ENCODE measurements at places on chromosomes 3 and 15.

DNA sequence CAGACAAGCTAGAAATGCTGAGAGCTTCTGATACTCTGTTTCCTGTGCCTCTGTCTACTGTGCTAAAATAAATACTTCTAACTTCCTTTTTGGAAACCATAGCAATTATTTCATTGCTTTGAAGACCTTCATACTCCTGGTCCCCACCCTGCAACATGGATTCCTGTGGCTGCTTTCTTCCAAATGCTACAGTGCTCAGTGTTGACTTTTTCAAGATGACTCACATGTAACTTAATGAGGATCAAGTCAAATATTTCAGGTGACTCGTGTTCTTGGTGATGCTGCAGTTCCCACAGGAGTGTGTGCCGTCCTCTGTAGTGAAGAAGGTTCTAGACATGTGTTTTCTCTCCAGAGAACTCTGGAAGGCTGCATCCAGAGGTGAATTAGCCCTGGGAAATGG lies 288.6 kb downstream of the CLSTN2 start:
- no peak for DNase-seq

DNA sequence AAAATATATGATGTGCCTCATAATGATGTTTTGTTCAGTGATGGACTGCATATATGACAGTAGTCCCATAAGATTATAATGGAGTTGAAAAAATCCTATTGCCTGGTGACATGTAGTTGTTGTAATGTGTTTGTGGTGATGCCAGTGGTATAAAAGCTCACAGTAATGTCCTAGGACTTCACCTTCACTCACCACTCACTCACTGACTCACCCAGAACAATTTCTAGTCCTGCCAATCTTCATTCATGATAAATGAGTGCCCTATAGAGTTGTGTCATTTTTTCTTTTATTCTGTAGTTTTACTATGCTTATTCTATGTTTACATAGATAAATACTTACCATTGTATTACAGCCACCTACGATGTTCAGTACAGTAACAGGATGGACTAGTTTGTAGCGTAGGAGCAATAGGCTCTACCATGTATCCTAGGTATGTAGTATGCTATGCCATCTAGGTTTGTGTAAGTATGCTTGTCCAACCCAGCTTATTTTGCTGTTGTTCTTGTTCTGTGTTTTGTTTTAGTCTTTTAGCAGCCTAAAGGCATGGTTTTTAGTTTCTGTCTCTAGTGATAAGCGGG lies 88.5 kb upstream of the LRRFIP2 start:
- DNase-seq = no peak

DNA sequence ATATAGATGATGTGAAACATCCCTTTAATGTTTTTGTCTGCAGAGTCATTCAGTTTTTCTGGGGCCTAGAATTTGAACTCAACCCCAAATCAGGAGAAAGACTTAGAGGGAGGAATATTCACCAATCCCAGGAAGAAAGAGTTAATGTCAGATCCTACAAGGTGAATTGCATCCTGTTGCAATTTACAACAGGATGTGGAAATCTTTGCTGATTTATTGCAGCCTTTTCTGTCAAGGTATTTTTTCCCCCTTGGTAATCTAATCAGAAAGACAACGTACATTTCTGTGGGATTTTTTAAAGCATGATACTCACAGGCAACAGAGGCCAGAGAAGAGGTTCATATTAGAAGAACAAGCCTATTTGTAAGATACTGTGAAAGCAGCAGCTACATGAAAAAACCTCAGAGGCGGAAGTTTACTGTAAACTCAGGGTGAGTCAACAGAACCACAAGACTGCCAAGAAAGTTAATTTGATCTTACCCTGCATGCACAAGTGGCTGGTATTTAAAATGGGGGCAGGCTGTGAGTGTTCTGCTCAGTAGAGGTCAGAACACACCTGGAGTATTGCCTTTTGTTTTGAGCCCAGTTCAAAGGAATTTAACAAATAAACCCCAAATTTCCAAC lies 531.9 kb downstream of the AGBL1 start:
- DNase-seq = no peak

DNA sequence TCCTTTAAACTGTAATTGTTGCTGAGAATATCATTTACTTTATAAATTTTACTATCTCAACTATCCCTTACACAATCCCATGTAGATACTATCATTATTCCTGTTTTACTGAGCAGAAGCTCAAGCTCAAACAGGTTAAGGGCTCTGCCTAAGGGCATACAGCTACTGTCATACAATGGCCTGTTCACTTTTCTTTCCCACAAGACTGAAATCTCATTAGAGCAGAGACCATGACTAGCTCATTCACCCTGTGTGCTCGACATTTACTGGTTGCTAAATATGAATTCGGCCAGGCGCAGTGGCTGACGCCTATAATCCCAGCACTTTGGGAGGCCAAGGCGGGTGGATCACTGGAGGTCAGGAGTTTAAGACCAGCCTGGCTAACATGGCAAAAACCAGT lies 1.6 kb upstream of the MESP2 start:
- no peak for DNase-seq

DNA sequence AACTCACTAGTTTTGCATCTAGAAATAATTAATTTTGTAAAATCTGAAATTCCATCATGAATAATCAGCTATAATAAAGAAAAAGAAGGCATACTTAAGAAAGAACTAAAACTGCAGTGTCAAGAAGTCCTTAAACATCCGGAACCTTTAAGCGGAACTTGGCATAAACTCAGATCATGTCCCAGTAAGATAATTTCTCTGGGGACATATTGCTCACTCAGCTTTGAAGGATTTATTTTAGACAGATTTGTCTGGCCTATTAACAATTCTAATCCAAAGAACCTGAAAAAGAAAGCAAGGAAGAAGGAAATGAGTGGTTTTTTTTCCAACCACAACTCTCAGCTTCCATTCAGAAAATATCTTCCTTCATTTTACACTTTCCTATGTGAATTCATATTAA lies 850.3 kb downstream of the ROBO1 start:
- DNase-seq = no peak

DNA sequence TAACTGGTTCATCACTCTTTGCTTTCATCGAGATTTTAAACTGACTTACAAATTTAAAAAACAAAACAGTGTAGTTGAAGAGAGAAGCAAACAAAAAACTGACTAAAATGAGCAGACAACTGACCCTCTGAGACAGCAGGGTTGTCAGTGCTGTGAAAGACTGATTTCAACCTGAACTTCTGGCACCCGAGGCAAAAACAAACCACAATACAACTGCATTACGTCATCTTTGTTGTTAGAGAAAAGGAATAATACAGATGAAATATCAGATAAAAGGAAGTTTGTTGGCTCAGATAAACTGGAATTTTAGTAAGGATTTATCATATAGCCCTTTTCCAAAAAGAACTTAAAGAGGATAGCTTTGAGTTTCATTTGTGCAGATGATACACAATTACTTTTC lies 51.1 kb downstream of the PARP15 start:
- no peak for DNase-seq

- DNase-seq = no peak
Measured at GRCh38 chr15:64144565-64145281, 6.8 kb upstream of the SNX22 start.

- no peak for DNase-seq
Measured at GRCh38 chr3:195715583-195716266, 5.1 kb upstream of the MUC20 start.

DNA sequence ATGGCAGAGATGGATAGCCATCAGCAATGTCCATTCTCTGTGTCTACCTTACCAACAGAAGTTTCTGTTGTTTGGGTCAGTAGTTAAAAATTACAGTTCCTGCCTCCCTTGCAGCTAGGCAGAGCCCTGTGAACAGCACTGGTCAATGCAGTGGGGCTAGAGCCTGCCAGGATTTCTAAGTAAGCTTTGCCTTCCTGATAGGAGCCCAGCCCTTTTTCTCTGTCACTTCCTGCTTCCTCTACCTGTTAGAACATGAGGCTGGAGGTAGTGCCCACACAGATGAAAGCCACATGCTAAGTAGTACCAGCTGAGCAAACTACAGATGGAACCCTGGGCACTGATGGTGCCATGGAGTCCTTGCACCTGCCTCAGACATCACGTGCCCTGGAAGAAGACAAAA lies 45.0 kb downstream of the MGLL start:
- no peak for DNase-seq

GRCh38 chr3:16253601-16254000 lies 11.1 kb downstream of the DPH3 start:
- no peak for DNase-seq

DNA sequence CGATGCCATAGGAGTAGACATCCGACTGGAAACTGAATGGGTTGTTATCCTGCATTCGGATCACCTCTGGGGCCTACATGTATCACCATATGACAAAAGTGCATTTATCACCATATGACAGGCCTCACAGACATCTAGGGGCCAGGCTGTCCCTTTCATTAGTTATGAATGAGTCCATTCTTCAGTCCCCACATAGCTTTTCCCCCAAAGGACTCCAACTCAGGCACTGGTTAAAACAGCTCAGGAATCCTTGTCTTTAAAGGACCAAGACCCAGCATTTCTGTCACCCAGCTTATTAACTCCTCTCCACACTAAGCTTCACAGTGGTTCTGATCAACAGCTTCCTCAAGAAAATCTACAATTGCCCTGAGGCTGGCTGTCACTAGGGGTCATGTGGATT lies 28.3 kb downstream of the MKRN2 start:
- no peak for DNase-seq

DNA sequence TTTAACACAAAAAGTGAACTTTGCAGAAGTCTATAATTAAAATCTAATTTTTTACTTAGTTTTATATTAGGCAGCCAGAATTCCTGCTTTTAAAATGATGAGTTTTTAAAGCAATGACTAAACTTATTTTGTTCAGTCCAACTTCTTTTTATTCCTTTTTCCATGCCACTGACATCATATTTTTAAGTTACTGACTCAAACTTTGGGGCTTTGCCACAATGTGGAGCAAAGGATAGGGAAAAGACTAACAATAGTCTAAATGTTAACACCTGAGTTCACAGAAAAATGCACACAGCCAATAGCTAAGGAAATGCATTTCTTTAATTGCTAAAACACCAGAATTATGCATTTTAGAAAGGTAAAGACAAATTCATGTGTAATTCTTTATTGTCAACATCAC lies 647.6 kb upstream of the DPPA4 start:
- no peak for DNase-seq

DNA sequence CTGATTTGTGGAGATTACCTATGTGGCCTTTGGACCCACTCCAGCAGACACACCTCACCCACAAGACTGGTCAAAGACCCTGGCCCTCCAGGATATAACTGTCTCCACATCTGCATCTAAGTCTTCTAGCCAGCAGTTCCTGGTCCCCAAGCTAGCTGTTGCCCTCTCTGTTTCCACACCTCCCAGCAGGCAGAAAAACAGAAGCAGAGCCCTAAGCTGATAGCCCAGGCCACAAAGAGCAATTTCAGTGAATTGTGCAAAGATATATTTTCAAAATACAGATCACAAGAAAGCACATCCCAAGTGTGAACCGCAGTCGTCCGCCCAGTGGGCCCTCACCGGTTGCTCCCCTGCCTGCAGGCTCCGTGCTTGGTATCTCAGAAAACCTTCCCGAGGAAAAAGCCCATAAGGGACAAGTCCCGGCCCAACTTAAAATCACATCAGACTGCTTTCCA lies 2.6 kb downstream of the TNIK start:
- no peak for DNase-seq

- DNase-seq = peak; percentile 85
Measured at GRCh38 chr3:135329479-135329878, 534.4 kb downstream of the EPHB1 start.

DNA sequence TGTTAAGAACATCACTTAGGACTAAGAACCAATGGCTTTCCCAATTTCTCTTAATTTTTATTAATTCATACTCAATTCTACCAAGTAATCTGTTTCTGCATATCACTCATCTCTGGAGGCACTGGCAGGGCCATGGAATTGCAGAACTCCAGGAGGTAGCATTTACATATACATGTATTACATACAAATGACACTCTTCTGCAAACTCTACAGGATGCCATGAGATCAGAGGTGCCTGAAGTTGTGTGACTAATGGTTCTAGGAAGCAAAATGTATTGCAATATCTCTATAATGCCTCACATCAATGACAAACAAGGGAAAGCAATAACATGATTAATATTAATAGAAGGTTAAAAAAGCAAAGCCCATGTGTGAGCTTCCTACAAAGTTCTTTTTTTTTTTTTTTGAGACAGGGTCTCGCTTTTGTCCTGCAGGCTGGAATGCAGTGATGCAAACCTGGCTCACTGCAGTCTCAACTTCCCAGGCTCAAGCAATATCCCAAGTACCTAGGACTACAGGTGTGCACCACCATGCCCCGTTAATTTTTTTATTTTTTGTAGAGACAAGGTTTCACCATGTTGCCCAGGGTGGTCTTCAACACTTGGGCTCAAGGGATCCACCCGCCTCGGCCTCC lies 33.0 kb downstream of the DENND6A start:
- DNase-seq = no peak

- DNase-seq = no peak
Measured at GRCh38 chr15:68051907-68052306, 2.2 kb upstream of the PIAS1 start.

DNA sequence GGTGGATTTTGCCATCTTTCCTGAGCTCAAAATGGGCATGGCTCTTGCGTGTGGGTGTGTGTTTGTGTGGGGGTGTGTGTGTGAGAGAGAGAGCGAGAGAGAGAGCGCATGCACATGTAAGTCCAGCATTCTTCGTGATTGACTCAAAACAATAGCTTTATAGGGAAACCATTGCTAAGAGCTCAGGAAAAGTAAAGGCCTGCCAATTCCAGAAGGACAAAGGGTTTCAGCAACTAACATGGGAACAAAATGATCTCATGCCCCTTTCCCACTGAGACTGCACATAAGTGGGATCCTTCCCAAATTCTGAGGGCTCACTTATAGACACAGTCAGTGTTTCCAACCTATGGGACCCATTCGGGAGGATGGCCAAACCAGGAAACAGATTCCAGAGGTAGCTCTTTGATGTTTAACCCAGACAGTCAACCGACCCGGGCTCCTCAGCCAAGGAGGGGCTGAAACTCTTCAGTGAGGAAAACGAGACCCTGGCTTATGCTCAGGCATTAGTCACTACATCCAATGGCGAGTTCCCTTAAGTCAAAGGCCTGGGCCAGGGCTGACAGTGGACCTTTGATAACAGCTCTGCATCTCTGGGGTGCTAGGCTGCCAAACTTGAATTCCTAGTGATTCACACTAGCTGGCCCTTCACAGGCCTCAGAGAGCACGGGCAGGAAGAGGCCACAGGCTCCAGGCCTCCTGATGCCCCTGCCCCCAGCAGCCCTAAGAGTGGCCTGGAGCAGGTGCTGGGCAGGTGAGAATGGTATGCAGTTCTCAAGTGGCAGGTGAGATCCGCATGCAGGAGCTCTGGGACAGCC lies 305.0 kb upstream of the C2CD4B start:
- no peak for DNase-seq

GRCh38 chr3:102084006-102084405 lies 234.7 kb downstream of the NFKBIZ start:
- DNase-seq = no peak

DNA sequence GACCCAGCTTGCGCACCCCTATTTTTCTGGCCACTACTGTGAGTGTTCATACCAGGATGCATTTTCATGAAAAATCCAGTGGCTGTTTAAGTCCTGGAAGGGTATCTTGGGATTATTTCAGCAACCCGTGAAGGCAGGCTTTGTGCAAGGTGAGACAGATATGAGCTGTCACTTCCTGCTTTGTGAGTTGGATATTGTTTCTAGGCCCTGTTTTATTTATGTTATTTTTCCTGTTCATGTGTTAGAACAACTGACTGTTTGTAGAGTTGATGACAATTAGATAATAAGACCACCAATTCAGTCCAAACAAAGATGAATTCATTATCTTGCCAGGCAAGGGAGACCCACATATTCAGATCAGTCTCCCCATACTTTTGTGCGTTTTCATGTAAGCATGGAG lies 42.5 kb downstream of the ZBTB38 start:
- DNase-seq = no peak

- no peak for DNase-seq
Measured at GRCh38 chr3:42090973-42091731, at the start of gene TRAK1. Gene TRAK1 (plus strand): TSS chr3:42091357. CDS start chr3:42091470, 113 bp downstream.

- DNase-seq = no peak
Measured at GRCh38 chr3:18774319-18775088, 349.4 kb upstream of the SATB1 start.
